NCI-H2029 treated with DMSO at 0.1 percent for 48 hours (cell line): ENCODE measurements at places on chromosomes 16 and 17.

- no peak for DNase-seq
Measured at GRCh38 chr17:13600475-13601321, 1.0 kb downstream of the HS3ST3A1 start.

DNA sequence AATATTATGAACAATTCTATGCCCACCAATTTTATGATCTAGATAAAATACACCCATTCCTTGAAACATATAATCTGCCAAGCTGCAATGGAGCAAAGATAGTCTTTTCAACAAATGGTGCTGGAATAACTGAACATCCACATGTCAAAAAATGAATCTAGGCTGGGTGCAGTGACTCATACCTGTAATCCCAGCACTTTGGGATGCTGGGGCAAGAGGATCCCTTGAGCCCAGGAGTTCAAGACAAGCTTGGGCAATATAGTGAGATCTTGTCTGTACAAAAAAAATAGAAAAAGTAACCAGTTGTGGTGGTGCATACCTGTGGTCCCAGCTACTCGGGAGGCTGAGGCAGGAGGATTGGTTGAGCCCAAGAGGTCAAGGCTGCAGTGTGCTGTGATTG is 92.5 kb downstream of the N4BP1 start:
- no peak for DNase-seq

GRCh38 chr16:49019831-49020230 is 261.8 kb downstream of the CBLN1 start:
- DNase-seq, result no peak

DNA sequence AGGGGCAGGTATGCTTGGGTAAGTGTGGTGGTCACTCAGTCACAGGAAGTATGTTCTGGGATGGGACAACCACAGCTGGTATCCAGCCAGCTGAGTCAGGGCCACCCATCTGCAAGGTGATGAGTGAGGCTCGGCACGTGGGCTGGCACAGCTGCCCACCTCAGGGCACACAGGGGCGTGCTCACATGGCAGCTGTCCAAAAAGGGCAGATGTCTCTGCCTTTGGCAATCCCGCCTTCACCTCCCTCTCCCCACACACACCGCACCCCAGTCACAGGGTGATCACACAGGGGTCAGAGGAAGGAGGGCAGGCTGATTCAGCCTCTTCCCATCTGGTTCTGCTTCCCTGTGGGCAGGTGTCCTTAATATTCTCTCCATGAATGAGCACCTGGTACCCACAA is 85.9 kb upstream of the TOB1 start:
- DNase-seq, result peak; percentile 13

- DNase-seq, result no peak
Measured at GRCh38 chr16:23222929-23223328, 40.4 kb downstream of the SCNN1G start.

DNA sequence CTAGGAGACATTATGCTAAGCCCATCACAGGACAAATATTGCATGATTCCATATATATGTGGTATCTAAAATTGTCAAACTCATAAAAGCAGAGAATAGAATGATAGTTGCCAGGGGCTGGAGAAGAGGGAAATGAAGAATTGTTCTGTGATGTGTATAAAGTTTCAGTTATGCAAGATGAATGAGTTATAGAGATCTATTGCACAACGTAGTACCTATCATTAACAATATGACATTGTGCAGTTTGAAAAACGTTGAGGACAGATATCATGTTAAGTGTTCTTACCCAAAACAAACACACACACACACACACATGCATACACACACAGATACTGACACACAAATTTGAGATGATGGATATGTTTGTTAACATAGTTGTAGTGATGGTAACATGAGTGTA is 871.6 kb upstream of the GOT2 start:
- DNase-seq, result no peak

DNA sequence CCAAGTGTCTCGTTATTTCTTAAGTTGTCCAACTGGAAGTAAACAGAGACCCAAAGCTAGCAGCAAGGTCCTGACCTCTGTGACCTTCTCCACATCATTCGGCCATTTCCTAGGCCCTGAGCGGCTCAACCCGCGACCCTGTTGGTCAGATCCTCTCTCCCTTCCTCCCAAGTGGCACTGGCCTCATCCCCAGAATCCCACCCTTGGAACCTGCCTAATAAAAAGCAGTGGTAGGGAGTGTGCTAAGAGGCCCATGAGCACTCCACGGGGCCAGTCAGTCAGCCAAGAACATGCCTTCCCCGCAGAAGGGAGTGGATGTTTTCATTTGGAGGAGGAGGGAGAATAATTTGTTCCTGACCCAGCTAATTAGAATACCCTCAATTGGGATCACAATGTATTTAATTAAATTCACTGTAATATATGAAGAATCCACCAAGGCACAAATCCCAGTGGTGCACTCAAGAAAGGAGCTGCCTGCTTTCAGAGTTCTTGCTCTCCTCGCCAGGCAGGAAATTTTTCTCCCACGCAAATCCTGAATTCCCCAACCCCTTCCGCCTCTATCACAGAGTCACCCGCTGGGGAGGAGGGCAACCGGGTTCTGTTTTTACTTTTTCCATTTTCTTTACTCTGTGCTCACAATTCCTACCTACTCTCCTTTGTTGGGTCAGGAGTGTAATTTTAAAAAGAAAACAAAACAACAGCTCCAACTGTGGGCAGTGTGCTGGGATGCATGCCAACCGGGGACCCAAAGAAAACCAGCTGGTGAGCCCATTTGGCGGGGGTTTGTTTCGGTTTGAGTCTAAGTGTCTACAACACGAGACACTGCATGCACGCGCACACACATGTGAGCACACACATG is 153.4 kb downstream of the ZFHX3 start:
- no peak for DNase-seq

DNA sequence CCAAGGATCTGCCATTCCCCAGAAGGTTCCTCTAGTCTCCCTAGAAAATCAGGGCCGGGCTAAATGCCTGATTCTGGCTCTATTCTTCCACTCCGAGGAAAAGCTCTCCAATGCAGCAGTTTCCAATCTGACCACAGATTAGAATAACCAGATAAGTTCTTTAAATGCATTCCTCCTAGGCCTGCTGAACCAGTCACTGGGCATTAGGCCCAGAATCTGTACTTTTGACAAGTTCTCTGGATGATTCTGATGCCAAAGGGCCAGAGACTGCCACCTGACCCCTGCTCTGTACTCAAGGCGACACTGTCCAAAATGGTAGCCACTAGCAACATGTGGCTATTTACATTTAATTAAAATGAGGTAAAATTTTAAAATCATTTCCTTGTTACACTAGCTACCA is 22.3 kb downstream of the MAP3K14 start:
- no peak for DNase-seq

- peak; percentile 71 for DNase-seq
Measured at GRCh38 chr17:50458701-50459676, 9.7 kb downstream of the CHAD start.

- DNase-seq, result no peak
Measured at GRCh38 chr17:74299226-74300009, 25.4 kb downstream of the DNAI2 start.

GRCh38 chr17:40909755-40910154 is 24.7 kb upstream of the KRT20 start:
- DNase-seq, result no peak

GRCh38 chr17:12953156-12953555 is 64.7 kb downstream of the ELAC2 start:
- DNase-seq, result no peak

DNA sequence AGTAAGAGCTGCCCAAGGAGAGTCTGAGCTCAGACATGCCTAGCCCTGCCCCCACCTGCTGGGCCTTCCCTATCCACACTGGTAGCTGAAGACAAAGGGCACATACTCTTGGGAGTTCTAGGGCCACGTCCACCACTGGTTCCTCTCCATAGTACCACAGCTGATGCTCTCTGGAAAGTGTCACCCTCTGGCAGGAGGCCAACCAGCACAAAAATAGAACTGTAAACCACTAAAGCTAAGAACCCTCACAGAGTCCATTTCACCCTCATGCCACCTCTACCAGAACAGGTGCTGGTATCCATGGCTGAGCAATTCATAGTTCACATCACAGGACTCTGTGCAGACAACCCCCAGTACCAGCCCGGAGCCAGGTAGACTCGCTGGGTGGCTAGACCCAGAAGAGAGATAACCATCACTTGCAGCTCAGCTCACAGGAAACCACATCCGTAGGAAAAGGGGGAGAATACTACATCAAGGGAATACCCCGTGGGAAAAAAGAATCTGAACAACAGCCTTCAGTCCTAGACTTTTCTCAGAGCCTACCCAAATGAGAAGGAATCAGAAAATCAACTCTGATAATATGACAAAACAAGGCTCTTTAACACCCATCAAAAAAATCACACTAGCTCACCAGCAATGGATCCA is 115.3 kb downstream of the CEP112 start:
- DNase-seq, result peak; percentile 0

DNA sequence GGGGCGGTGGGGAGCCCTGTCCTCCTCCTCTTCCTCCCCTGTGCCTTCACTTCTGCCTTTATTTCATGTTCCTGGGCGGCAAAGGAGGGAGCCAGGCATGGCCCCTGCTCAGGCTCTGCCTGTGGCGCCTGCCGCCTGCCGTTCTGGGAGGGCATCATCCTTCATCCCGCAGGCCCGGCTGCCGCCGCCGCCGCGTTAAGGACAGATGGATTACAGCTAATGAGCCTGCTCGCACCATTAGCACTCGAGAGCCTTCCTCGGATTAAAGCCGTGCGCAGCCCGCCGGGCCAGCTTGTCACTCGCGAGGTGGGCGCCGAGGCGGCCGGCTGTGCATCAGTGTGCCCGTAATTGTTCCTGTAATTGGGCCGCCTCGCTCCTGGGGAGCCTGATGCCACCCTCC is 127.7 kb upstream of the GSE1 start:
- DNase-seq, result no peak

DNA sequence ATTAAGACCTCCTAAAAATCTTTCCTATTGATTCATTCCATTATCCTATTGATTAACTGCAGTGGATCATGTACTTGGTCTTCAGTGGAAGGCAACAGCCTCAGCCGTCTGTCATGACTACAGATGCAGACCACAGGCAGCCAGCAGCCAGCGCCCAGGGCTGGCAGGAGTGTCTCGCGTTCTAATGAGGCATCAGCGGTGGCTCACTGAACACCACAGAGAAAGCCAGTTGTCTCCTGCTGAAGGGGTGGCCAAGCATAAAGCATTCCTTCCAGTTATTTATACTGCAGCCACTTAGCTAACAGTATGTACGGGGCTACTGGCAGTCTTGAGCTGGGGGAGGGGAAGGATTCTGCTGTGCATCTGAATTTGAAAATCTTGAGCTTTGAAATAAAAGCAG is 214.3 kb downstream of the IRX3 start:
- DNase-seq, result no peak

GRCh38 chr16:23143391-23143790 is 5.9 kb downstream of the USP31 start:
- no peak for DNase-seq

- DNase-seq, result peak; percentile 43
Measured at GRCh38 chr17:66508896-66509844, 206.8 kb downstream of the PRKCA start.

- no peak for DNase-seq
Measured at GRCh38 chr17:7352910-7353635, 1.1 kb downstream of the KCTD11 start.

GRCh38 chr16:29645694-29646187 is 17.3 kb upstream of the SPN start:
- no peak for DNase-seq

- DNase-seq, result no peak
Measured at GRCh38 chr17:35790841-35791240, 4.6 kb downstream of the MMP28 start.

GRCh38 chr17:83161298-83162034 is 82.1 kb downstream of the METRNL start:
- DNase-seq, result no peak

GRCh38 chr16:48292452-48292851 is 45.1 kb upstream of the ABCC11 start:
- DNase-seq, result no peak

DNA sequence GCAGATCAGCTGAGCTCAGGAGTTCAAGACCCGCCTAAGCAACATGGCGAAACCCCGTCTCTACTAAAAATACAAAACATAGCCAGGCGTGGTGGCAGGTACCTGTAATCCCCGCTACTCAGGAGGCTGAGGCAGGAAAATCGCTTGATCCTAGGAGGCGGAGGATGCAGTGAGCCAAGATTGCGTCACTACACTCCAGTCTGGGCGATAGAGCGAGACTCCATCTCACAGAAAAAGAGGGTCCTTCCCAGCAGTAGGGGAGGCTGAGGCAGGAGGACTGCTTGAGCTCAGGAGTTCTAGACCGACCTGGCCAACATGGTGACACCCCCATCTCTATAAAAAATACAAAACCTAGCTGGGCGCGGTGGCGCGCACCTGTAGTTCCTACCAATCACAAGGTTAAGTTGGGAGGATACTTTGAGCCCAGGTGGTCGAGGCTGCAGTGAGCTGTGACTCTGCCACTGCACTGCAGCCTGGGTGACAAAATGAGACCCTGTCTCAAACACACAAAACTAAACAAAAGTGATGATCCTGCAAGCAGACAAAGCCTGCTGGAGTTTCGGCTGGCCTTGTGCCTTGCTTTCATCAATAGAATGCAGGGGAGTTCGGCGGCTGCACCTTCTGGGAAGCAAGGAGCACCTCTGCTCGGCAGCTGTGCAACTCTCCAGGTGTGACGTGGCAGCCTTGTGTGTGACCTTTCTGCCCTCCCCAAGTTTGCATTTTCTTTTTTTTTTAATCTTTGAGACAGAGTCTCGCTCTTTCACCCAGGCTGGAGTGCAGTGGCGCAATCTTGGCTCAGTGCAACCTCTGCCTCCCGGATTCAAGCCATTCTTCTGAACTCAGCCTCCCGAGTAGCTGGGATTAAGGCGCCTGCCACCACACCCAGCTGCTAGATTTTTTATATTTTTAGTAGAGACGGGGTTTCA is 12.4 kb upstream of the YWHAE start:
- DNase-seq, result no peak

DNA sequence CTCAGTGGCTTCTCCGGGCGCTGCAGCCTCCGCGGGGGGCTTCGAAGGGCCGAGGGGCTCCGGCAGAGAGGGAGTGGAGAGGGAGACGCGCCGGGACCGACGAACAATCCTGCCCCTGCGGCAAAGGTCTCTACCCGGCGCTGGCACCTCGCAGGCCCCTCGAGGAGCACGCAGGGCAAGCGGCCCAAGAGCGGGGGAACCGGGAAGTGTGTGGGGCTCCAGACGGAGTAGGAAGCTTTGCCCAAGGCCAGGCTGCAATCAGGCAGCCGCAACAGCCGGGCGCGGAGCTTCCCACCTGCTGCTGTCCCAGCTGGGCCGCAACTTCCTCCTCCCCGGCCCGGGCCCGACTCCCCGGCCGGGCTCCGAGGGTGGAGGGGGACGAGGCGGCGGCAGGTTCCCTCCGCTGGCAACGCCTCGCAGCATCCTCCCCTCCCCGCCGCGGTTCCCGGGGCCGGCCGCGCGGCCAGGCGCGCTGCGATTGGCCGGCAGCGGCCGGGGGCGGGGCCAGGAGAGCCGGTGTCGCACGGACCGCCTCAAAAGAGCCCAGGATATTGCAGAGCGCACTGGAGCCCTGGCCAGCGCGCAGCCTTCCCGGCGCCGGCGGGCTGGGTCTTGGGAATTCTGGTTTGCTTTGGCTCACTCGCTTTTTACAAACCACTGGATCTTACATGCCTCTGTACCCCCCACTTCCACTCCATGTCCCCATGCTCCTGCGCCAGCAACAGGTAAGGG is at the start of gene KCNJ2:
KCNJ2 (plus strand) TSS at position 556 of the 732 bp plus-strand sequence. CDS start 5,508 bp downstream, outside the sequence.
- peak; percentile 22 for DNase-seq

GRCh38 chr16:50986453-50986852 is 164.6 kb downstream of the SALL1 start:
- no peak for DNase-seq

- no peak for DNase-seq
Measured at GRCh38 chr17:40230670-40231069, 11.6 kb downstream of the WIPF2 start.
